ENCODE measurements at places on chromosomes 6 and 20. TPM values are rescaled to one million over a fixed set of nuclear protein-coding genes. Genes with fewer than 3 reads are reported as not detected.

Gene TRIM31
- not detected for total RNA-seq

Gene ACTL10
- not detected for total RNA-seq

Gene TP53TG5
- not detected for total RNA-seq

GRCh38 chr20:31566319-31566657 lies 38.8 kb upstream of the ID1 start:
- peak overlapping the region; percentile 94 for H3K27ac ChIP-seq
- DNase-seq, result no peak
- no peak overlapping the region for H3K4me3 ChIP-seq
- peaks cover 81% of the 10 kb centered on the region for H3K36me3 ChIP-seq

- no peak overlapping the region for H3K27ac ChIP-seq
- no peaks in the 10 kb centered on the region for H3K27me3 ChIP-seq
- no peaks in the 10 kb centered on the region for H3K4me1 ChIP-seq
- DNase-seq, result no peak
- no peak overlapping the region for H3K4me3 ChIP-seq
- H3K36me3 ChIP-seq, result no peaks in the 10 kb centered on the region
These were observed 4.7 kb upstream of the GJA1 start for GRCh38 chr6:121430514-121431460.

- no peaks in the 10 kb centered on the region for H3K36me3 ChIP-seq
- H3K27ac ChIP-seq, result no peak overlapping the region
- DNase-seq, result no peak
- H3K27me3 ChIP-seq, result no peaks in the 10 kb centered on the region
- no peak overlapping the region for H3K4me3 ChIP-seq
- peaks cover 3% of the 10 kb centered on the region for H3K4me1 ChIP-seq
These were observed 761 bp downstream of the CST5 start for GRCh38 chr20:23878787-23879186.

DNA sequence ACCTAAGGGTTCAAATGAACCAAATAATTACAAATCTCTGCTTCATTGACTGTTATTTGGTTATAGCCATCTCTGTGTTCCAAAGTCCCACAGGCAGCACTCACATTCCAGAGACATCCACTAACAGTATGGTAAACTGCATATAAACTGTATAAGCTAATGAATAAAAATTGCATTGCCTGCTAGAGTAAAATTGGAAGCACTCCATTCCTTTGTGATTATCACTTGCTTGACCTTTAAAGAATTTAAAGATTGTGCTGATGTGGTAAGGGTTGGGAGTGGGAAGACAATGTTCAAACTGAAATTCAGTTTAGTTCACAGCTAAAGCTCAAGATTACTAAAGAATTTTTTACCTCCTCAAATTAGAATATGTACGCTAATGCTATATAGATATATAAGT lies 31.0 kb upstream of the OSTM1 start:
- no peaks in the 10 kb centered on the region for H3K4me1 ChIP-seq
- H3K36me3 ChIP-seq, result no peaks in the 10 kb centered on the region
- no peak overlapping the region for H3K27ac ChIP-seq

DNA sequence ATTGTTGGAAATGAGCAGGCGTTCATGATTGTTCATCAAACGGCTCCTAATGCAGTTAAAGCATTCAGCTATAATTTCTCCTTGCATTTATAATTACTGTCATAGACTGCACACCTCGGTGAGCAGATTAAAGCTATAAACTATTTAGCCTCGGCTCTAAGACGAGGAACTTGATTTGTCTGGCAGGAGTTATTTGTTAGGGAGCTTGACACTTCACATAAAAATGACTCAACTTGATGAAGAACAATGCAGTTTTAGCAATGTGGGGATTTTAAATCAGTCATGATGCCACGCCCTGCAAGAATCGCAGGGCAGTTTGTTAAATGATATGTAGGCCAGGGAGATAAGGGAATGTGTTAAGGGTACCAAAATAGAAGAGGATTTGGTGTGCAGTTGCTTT lies 290.2 kb downstream of the TSHZ2 start:
- no peaks in the 10 kb centered on the region for H3K4me1 ChIP-seq
- H3K27ac ChIP-seq, result no peak overlapping the region
- no peak overlapping the region for H3K4me3 ChIP-seq
- no peaks in the 10 kb centered on the region for H3K27me3 ChIP-seq
- DNase-seq, result no peak
